ENCODE measurements at places on chromosomes 2 and 18.

- no peak for DNase-seq
These were observed 38.0 kb downstream of the TSHZ1 start for GRCh38 chr18:75248426-75249174.

- DNase-seq: no peak
These were observed 273.6 kb downstream of the SRBD1 start for GRCh38 chr2:45337481-45337880.

DNA sequence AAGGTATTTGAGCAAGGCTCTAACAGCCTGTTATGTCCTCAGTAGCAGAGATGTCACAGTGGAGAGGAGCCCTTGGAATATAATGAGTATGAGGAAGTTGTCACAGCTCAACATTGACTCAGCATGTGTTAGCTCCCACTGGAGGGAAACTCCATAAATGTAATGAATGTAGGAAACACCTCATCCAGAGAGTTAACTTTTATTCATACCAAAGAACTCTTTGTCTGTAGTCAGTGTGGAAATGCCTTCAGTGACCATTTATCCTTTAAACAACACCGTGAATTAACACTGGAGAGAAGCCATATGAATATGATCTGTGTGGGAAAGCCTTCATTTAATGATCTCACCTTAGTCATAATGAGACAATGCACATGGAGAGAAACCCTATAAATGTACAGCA lies 59.7 kb downstream of the CYP1B1 start:
- DNase-seq: no peak

DNA sequence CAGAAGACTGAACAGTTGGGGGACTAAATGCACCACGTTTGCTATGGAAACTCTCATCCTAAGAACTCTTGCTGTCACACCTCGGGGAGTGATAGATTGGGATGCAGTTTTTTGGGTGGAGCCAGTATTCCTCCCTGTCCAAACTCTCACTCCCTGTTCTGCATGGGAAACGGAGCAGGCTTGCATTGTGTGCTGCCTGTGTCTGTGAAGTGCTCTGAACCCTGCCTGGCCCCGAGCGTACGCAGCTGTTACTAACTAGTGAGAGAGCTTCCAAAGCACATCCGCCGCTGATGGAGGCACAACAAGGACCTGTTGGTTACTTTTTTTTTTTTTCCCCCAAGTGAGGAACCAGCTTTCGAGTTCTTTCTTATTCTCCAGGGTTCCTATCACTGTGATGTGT lies 195.5 kb downstream of the ANAPC1 start:
- no peak for DNase-seq

DNA sequence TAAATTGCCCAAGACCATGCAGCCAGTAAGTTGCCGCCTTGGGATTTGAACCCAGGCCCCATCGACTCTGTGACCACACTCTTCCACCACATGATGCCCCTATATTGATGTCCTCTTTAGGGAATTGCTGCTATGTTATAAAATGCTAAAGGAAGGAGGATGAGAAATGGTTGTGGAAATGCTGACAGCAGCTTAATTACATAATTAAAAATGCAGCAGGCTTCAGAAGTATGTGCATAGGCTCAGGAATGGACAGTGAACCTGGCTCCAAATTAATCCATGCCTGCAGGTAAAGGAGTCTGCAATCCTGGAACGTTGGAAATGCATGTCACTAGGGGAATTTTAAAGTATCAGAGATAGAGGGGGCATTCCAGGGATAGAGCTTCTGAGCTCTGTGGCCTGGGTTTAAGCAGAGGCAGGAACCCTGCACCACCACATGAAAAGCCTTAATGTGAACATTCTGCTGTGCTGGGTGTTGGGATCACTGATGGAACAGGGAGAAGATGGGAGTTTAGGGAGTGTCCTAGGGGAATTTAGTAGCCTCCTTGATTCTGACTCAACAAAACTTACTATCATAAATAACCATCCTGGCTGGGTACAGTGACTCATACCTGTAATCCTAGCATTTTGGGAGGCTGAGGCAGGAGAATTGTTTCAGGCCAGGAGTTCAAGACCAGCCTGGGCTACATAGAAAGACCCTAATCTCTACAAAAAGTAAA lies 76.1 kb upstream of the CCDC85A start:
- DNase-seq: no peak

DNA sequence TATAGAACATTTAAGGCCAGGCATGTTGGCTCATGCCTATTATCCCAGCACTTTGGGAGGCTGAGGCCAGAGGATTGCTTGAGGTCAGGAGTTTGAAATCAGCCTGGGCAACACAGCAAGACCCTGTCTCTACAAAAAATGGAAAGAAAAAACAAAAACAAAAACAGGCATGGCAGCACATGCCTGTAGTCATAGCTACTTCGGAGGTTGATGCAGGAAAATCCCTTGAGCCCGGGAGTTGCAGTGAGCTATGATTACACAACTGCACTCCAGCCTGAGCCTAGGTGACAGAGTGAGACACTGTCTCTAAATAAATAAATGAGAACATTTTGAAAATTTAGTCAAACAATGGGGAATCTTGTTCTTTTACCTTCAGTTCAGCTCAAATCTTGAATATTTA lies 12.1 kb upstream of the YES1 start:
- DNase-seq: no peak

DNA sequence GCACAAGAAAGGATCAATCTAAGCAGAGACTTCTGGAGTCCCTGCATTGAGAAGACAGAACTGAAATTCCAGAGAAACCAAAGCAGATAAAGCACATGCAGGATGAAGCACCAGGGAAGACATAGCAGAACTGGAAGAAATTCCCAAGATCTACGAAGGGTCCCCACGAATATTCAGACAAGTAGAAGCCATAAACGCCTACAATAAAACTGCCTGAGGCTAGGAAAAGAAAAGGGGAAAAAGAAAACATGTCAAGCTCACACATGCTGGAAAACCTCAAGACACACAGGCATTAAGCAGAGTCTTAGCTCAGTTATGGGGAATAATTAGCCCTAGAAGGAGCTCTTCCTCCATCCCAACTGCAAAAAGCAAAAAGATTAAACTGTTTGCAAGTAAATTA lies 171.2 kb downstream of the NBAS start:
- DNase-seq: no peak

DNA sequence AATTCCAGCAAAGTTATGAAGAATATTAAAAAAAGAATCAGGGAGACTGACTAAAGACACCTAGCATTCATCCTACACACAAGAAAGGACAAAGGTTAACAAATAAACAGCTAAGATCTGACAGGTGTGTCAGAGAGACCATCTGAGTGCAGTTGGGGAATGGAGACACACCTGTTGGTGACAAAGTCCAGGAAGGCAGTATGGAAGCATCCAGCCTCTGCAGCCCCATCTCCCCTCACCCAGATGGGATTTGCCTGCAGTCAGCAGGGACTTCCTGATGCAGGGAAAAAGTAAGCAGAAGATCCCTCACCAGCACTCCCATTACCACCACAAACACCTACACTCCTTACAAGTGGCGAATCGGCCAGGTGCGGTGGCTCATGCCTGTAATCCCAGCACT lies 37.9 kb downstream of the USP34 start:
- DNase-seq: no peak

GRCh38 chr18:73414069-73414468 lies 546.3 kb upstream of the NETO1 start:
- no peak for DNase-seq

DNA sequence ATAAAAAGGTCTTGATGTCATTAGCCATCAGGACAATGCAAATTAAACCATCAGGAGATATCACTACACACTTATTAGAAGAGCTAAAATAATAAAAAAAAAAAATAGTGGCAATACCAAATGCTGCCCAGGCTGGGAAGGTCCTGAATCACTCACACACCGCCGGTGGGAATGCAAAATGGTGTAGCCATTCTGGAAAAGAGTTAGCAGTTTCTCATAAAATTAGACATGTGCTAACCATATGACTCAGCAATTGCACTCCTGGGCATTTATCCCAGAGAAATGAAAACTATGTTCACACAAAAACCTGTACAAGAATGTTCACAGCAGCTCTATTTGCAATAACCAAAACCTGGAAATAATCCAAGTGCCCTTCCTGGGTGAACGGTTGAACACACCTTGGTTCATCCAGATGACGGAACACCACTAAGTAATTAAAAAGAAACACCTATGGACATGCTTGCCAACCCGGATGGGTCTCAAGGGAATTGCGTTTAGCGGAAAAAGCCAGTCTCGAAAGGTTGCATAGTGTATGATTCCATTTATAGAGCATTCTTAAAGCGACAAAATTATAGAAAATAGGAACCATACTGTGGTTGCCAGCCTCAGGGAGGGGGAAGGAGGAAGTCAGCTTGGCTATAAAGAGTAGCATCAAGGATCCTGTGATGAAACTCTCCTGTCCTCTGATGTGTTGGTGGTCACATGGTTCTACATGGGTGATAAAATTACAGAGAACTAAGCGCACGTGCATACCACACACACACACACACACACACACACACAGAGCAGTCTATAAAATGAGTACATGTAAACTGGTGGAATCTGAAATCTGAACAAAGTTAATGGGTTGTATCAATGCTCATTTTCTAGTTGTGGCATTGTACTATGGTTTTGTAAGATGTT lies 4.6 kb downstream of the MBP start:
- DNase-seq: no peak

DNA sequence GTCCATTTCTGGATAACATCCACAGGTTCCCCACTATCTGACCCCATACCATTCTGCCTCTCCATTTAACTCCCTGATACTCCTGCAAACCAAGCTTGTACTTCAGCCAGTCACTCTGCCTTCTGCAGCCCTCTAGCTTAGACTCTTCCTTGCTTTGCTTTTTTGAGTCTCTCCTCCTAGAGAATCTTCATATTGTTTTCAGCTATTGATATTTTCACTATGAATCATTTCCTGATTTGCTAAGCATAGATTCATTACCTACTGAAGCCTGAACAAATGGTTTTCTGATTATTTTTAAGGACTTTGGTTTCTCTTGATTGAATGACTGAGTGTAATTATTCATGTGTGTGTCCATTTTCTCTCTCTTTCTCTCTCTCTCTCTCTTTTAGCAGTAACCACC lies 2102.3 kb upstream of the CELF4 start:
- DNase-seq: no peak

DNA sequence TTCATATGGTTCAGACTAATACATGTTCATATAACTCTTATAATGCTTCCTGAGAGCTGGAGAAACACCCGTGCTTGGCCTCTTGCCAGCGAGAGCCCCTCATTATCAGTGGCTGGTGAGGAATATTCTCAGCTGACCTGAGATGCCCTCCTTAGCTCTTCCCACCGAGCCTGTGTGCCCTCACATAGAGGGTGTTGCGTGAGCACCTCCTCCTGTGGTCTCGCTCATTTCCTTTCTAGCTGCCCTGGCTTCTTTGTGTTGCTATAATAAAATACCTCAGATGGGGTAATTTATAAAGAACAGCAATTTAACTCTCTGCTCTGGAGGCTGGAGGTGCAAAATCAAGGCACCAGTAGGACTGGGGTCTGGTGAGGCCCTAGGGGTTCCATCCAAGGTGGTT lies 80.5 kb upstream of the ALKAL2 start:
- no peak for DNase-seq

DNA sequence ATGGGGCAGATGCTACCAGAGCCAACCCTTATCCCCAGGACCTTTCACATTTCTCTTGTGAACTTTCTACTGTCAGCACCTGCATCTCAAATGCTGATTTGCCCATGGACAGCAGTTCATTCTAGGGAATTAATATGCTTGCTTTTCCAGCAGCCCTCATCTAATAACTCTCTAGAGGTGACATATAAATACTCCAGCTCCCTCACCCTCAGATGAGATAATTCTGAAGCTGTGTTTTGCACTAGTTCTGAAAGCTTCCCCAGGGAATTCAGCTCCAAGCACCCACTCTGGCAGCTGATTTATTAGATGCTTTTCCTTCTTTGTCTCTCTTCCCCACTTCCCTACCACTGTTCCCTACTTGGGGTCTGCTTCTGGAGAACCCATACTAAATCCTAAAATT lies 62.1 kb downstream of the PLCL1 start:
- DNase-seq: no peak

GRCh38 chr2:127098711-127099110 lies 8.2 kb downstream of the BIN1 start:
- no peak for DNase-seq

DNA sequence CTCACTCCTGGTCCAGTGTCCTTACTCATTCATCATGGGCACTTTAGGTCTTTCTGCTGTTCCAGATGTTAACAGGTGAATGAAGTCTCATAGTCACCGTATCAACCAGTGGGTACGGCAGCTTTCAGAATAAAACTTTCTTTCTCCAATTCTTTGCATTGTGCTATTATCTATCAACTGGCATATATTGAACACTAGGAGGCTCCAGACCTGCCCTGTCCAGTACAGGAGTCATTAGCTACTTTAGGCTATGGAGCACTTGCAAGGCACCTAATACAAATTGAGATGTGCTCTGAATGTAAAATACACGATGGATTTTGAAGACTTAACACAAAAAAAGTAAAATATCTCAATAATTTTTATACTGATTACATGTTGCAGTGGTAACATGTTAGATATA lies 43.2 kb upstream of the NEB start:
- no peak for DNase-seq

GRCh38 chr18:61727241-61728193 lies 165.3 kb downstream of the RNF152 start:
- no peak for DNase-seq

DNA sequence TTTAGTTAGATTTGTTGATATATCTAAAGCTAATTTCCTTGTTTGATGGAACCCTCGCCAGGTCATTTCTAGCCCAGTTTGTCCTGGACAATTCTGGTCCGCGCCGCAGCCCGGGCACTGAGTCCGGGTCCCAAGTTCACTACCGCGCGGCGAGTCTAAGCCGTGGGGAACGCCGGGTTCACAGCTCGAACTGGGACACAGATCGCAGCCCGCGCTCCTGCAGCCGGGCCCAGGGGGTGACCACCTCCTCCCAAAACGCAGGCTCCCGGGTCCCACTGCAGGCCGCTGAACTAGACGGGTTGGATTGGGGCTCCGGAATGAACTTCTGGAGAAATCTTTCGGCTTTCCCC lies 681 bp downstream of the ACADL start:
- DNase-seq: no peak

GRCh38 chr2:207239754-207240494 lies 74.2 kb upstream of the KLF7 start:
- no peak for DNase-seq

DNA sequence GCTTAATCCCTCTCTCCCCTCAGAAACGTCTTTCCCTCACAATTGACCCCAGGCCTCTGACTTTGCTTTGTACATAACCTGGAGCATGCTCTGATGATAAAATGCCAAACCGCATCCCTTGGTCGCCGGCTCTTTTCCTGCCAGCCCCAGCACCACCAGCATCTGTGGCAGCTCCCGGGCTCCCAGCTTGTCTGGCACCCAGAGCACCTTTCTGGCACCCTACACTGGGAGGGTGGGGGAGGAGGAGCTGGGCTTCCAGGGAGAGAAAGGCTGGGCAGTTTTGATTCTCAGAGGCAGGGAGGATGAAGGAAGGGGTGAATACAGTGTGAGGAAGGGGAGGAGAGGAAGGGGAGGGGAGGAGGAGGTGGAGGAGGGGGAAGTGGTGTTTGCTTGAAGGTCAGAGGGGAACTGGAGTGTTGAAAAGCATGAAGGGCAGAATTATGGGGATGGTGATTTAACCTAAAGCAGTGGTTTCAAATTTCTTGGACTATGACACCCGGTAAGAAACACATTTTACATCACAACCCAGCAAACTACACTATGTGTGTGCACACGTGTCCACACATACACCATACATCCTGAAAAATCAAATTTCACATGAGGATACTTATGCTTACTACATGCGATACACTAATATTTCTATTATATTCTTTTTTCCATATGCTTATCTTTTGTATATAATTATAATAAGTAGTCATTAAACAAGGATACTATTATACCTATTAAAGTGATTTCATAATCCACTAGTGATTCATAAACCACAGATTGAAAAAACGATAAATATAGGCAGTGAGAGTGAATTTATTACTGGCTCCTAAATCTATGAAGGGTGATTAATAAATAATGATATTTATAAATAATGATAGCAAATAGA lies 30.0 kb upstream of the IGFBP2 start:
- DNase-seq: no peak

Measured in T-helper 2 cell treated with Interferon-gamma antibody and Interleukin-4, amounts not matched to agents 5 μg/mL and 100 μg/mL, for 36 hours (primary cell).